ENCODE measurements at places on chromosomes 11 and 22.
A peak's percentile ranks its signal among the peaks of the same experiment; 100 is the strongest.

- DNase-seq, result no peak
Observed at GRCh38 chr11:83002053-83002452, 69.6 kb downstream of the RAB30 start.

DNA sequence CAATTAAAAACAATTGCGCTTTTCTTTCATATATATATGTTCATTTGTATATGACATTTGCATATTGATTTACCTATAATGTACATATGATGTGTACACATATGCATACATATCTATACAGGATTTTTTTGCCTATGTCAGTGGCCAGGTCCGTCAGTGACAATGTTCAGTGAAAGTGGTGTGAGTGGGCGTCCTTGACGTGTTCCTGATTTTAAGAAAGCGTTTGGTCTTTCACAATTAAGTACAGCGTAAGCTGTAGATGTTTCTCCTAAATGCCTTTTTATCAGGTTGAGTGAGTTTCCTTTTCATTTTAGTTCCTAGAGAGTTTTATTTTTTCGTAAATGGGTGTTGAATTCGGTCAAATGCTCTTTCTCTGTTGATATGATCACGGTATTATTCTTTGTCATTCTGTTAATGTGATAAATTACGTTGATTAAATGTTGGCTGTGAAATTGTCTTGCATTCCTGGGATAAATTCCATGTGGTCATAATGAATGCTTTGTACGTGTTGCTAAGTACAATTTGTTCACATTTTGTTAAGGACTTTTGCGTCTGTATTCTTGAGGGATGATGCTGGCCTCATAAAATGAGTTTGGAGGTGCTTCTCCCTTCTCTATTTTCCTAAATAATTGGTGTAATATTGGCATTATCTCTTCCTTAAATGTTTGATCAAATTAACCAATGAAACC lies 10.6 kb upstream of the GNB1L start:
- no peak for DNase-seq

DNA sequence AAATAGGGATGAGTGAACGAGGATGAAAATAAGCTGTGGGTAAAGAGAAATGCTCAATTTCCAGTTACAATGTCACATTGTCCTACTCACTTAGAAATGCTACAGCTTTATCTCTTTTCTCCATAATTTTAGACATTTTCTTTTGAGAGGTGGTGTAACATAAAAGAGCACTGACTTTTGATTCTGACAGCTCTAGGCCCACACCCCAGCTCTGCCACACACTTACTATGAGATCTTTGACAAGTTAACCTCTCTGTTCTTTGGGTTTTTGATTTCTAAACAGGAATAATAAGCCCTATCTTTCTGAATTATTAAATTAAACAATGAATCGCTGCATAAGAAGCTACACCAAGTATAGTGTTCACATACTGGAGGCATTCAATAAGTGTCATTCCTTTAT lies 228.3 kb upstream of the PITPNB start:
- DNase-seq, result no peak

GRCh38 chr11:132161403-132162078 lies 791.1 kb downstream of the NTM start:
- no peak for DNase-seq

GRCh38 chr11:2798951-2799761 lies 86.4 kb downstream of the CDKN1C start:
- DNase-seq, result no peak

GRCh38 chr11:12092714-12093113 lies 17.7 kb upstream of the MICAL2 start:
- DNase-seq, result no peak

GRCh38 chr22:44586999-44587736 lies 89.1 kb upstream of the RTL6 start:
- peak; percentile 80 for DNase-seq

DNA sequence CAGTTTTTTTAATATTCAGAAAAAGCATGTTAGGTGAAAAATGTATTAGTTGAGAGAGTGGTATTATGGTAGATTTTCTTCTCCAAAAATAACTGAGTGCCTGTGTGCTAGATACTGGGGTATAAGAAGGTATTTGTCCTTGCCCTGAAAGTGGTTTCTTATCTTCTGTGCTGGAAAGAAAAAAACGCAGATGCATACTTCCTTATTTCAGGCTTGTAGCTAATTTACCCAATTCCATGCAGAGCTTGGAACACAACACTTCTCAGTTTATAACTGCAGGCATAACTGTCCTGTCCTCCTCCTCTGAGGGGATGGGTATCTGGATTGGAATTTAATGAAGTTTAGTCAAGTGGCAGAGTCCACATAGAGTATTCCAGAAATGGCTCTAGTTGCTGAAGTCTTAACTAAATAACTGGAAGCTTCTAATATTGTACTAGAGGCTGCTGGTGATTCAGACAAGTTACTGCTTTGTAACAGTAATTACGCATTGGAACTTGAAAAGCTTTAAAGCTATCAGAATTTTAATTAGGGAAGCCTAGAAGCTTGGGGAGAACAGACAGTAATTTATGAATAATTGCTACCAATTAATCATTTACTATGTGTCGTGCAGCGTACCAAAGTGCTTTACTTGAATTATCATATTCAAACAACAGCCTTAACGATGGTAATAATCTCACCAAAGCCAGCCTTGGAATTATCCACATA lies 12.7 kb upstream of the C11orf91 start:
- peak; percentile 17 for DNase-seq

GRCh38 chr11:108221371-108221770 lies 1.1 kb downstream of the NPAT start:
- DNase-seq, result no peak

DNA sequence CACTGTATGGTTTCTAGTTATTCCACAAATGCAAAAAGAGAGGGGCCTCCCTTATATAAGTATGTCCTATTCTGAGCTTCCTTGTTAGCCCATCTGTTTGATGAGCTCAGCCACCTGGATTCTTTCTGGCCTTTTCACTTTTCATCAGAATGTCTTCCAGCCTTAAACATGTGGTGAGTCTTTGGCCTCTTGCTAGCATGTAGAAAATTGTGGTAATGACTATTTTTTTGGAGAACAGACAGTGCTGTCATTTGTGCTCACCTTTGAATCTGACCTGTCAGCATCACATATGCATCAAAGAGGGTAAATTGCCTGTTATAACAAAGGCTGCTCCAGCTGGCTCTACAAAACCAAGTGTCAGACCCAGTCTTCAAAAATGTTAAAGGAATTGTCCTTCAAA lies 558.7 kb downstream of the RAB38 start:
- no peak for DNase-seq
